ENCODE measurements at places on chromosomes 2 and 18.

DNA sequence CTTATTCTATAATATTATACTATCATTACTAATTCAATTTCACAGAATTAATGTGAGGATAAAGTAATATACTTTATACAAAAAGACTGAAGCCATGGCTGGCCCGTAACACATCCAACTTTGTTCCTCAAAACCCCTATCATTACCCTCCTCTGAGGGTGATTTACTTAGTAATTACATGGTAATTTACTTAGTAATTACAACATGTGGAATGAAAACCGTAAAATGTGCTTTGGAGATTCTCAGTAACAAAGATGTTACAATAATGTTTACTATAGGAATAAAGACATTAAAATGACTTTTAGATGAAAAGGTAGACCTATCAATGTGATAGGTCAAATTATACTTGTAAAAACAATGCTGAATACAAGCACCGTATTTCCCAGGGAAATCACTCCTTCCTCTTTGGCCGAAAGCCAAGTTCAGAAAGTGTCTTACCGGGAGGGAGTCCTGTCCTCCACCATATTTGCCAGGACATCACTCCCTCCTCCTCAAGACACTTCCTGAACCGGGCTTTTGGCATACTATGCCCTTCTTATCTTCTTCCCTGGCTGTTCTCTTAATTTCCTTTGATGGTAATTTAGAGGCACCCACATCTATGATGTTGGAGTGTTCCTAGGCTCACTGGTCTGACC is 1047.8 kb downstream of the SOCS6 start:
- DNase-seq: peak; percentile 33

GRCh38 chr2:71879509-71880184 is 268.0 kb downstream of the CYP26B1 start:
- DNase-seq: no peak

DNA sequence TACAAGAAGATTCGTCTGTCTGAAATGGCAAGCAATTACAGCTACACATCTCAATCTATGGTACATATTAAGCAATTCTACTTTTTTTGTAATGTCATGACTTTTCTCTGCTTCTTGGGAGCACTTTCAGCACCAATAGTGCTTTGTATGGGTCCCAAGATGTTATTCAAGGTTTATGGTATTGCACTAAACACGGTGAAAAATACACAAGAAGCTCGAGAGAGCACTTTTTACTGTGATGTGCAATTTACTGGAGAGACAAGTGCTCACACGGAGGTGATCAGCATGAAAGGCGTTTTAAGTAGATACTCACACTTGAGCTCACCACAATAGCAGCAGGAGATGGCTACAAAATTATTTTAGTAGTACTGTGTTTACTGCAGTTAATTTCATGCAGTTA is 783.6 kb downstream of the CBLN2 start:
- DNase-seq: no peak

DNA sequence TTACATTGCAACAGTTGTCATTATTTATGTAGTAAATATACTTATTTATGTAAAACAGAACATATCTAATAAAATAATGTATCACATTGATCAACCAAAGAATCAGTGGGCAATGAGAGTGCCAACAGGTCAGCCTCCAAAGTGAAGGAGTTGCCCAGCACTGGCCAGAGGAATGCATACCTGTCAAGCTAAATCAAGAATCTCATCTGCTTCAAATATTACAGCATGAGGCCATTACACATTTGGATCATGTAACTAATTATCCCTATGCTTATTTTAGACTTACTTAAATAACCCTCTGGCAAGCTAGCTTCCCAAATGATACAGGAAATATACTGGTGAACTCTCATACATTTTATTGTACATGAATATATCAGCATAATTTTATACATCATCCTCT is 1211.7 kb upstream of the ACVR2A start:
- DNase-seq: no peak

DNA sequence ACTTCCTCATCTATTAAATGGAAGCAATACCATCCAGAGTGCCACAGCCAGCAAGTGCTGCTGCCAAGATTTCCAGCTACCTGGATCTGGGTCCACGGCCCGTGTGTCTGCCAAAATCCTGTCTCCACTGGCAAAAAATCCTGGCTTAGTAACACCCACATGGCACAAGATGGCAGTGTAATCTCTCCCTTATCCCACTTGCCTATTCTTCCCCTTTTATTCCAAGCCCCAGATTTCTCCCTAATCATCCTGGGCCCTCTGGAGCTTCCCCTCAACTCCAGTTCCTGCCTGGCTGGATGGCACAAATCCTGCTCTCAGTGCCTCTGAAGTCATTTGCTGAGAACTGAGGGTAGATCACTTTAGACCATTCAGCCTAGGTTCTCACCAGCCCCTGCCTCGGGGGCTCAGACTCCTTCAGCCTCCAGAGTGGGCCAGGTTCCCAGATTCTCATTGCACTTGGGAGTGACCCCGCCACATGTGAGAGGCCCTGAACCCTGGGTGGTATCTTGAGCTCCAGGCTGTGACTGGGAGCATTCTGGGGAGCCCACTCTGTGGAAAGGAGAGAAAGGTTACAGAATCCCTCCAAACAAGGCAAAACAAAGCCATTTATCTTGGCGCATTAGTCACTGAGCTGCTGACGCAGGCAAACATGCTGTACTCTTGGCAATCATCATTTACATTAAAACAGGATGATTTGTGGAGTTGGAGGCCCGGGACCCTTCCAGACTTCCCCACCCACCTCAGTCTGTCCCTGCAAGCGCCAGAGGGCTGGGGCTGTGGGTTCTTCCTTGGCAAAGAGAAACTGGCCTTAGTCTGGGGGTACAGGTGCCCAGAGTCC is 325.8 kb downstream of the DYSF start:
- DNase-seq: no peak

GRCh38 chr18:59052965-59053820 is 86.5 kb upstream of the SEC11C start:
- DNase-seq: no peak

- no peak for DNase-seq
Measured at GRCh38 chr2:179443180-179443579, 178.5 kb upstream of the SESTD1 start.

DNA sequence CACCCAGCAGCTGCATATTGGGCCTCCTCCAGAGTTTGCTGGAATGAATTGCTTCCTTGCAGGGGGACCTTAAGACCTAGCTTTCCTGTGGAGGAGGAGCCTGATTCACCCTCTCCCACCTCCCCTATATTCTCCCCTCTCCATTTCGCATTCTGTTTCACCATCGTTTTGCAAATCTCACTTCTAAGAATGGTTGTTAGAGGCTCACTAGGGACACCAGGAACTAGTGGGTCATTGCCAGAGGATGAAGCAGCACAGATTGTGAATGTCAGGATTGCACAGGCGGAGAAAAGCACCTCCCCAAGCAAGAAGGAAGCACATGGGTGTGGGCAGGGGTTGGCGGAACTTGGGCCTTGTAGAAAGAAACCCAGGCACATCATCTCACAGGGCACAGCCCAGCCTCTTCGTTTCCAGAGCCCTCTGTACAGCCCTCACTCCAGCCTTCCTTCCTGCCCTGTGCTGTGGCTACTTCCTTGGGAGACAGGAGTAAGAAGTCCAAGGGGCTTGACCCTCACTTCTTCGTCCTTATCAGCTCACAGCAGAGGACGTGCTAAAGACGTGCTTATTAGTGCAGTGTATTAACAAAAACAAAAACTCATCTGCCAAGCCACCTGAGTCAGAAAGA is 63.4 kb downstream of the TACR1 start:
- no peak for DNase-seq

DNA sequence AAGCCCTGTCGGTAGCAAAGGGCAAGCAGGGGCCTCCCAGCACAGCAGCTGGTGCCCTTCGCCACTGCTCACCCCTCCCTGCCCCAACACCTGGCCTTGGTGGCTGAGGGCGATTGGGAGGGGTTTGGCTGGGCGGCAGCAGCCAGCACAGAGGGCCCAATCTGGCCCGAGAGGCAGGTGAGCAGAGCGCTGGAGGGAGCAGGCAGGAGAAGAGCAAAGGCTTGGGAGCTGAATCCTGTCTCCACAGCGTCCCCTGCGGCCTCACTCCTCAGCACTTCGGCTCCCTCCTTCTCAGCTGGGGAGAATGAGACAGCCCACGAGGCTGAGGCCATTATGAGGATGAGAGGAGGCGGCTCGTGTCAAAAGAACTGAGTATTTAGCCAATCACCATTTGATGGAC is 74.9 kb upstream of the TAF1B start:
- no peak for DNase-seq

DNA sequence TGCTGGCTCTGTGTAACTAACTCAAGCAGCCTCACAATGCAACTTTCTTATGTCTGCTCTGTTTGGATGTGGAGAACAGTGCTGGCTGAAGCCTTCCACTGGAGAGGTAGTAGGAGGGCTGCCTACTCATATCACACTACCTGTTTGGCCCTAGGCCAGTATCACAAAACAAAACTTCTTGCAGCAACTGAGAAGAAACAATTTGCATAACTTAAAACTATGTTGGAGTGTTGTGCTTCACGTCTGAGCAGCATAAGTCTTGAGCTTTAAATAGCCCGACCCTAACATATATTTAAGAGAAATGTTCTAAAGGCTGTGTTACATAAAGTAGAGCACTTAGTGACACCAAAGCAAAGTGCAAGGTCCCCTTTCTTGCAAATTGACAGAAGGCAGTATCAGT is 204.9 kb upstream of the ACVR2A start:
- no peak for DNase-seq

GRCh38 chr18:53131001-53131400 is 791.0 kb downstream of the DCC start:
- DNase-seq: no peak

- no peak for DNase-seq
Measured at GRCh38 chr2:71524476-71524875, 71.1 kb downstream of the DYSF start.

DNA sequence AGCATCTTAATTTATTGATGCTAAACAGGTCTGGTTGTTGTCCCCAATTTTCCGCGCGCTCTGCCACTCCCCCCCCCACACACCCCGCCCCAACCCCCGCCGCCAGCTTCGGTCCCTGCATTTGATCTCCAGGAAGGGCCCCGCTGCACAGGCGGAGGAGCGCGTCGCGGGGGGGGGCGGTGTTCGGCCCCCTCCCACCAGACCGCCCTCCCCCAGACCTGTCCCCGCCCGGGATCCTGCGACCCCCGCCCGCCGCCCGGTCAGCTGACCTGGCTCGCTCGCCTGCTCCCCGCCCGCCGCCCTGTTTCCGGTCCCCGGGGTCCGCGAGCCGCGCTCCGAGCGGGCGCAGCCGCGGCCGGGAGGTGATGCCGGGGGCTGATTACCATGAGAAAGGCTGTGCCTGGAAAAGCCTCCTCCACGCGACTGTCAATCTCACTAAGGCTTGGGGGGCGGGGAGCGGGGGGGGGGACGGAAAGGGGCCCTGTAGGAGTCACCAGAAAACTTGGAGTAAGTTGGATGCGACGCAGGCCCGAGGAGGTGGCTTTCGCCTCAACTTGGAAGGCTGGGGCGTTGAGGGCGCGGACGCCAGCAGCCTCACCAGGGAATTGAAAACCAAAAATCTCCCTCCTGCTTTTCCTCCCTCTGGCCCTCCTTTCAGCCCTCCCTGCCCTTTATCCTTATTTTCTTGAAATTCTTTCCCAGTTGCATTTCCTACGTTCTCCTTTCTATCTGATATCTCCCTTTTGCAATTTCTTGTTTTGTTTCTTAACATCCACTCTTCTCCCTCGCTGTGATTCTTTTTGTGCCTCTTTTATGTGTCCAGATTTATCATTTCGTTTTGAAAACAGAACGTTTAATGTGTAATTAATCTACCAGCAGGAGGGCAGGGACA is 4.4 kb upstream of the ZEB2 start:
- no peak for DNase-seq

DNA sequence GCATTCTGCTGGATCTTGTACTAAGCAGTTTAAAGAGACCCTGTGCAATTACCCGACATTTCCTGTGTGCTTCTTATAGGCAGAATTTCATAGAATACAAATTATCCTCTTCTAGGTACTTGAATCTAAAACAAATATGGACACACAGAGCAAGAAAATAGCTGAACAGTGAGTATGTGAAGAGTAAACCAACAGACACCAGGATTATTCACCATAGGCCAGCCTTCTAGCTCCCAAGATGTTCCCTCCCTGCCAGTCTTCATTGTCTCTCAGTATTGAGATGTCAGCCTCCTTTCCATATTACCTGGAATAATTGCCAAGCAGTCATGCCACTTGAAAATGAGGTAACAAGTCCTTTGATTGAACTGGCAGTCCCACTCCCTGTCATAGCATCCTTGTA is 187.1 kb downstream of the PTPRM start:
- DNase-seq: no peak

GRCh38 chr2:46196871-46197462 is 100.2 kb upstream of the EPAS1 start:
- DNase-seq: peak; percentile 84

DNA sequence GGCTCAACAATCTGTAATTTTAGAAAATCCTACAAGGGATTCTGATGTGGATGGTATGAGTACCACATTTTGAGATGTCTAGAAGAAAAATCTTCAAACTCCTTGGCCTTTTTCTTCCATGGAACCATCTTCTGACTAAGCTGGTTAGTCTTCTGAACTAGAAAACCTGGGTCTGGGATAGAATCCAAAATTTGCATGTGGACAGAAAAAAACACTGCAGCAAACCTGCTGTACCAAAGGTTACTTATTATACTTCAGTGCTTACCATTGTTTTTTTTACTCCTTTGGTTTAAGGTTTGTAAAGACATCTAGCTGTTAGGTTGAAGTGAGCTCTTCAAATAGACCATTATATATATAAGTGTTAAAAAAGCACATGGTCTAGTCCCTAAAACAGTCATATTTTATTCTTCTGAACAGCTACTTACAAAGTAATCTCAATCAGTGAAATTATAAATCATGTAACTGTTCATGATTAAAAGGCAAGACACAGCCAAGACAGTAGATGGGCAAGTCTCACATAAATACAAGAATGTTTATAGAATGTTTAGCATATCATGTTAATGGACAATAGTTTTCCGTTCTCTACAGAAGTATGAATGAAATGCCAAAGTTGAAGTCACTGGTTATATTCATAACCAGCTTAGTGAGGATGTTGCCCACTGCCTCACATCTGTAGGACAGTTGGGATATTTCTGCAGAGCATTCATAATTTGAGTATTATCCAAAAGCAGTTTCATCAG is 85.5 kb downstream of the ORC4 start:
- no peak for DNase-seq

DNA sequence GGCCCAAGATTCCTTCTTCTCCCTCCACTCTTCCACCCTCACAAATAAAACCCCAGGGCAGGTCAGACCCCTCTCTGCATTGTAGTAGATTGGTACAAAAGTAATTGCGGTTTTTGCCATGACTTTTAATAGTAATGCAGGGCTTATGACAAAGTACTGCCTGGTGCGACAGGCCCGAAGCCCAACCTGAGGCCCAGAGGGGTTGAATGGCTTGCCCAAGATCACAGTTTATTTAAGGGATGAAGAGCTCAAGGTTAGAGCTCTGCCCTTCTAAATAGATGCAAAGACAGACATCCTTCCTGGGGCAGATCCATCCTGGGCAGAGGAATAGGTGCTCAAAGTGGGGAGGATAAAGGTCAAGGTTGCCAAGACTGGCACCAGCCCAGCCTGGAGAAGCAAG is 899 bp upstream of the PSTPIP2 start:
- no peak for DNase-seq

DNA sequence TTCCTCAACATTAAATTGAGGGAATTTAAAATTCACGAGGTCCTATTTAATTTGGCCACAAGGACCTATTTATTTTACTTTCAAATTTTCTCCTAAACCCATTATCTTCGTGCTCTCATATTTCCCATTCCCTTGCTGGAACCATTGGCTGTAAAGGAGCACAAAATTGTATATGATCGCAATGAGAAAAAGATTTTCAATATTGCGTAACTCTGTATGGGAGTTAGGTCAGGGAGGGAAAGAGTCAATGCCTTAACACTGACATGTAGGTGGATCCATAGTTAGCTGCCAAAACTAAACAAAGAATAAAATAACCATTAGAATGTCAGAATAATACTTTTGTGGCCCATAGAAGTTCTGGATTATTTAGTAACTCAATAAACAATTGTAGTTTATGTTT is 40.6 kb upstream of the ZC3H15 start:
- no peak for DNase-seq

All from lung microvascular endothelial cell (primary cell).